ENCODE measurements at places on chromosomes 12 and 14. TPM values are rescaled to one million over a fixed set of nuclear protein-coding genes. Genes with fewer than 3 reads are reported as not detected.

DNA sequence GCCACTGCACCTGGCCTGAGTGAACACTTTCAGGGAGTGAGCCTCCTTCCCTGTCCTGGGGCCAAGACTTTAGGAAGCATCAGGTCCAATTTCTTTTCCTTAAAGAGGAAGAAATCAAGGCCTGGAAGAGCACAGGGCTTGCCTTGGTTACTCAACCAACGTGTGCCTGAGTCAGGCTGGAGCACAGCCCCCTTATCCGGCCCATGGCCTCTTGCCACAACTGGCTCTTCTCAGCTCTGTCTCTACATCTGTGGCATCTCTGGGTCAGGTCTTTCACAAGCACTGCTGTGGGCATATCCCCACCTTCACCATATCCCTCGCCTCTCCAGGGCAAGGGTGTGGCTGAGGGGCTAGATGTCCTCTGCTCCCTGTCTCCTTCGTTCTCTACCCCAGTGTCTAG lies 6.8 kb downstream of the MYH6 start:
- DNase-seq, result no peak

DNA sequence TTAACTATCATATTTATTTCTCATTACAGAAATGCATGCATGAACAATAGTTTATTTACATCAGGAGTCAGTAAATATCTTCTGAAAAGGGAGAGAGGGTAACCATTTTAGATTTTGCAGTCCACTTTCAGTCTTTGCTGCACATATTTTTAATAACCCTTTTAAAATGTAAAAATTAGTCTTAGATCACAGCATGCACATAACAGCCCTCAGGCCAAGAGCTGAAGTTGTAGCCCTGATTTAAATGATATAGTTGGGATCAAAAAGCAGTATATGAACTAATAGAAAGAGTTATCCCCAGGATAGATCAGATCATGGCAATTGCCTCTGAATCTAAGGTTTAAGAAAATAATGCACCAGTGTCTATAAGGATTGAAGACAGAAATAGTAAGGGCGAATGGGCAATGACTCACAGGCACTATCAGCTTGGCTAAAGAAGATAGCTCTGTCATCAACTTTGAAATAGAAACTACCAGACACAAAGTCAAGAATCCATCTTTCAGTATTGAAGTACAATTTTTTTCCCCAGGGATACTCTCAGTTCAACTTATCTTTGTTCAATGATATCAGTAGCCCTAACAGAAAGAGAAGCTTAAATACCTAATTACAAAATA lies 13.1 kb upstream of the CLEC7A start:
- no peak for DNase-seq

- DNase-seq, result no peak
Observed at GRCh38 chr14:81728447-81728846, 194.8 kb upstream of the SEL1L start.

DNA sequence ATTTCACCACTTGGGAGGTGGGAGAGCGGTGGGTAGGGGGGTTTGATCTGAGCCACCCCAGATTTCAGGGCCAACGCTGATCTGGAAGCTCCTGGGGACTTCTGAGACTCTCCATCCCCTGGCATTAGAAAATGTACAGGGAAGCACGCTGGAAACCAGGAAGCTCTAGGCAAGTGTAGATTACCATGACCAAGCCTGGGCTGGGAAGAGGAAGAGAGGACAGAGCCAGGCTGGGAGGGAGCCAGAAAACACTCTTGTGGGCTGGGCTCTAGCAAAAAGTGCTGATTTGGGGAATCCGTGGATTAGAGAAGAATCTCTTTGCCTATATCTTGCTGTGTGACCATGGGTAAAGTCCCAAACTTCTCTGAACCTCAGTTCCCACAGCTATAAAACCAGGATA lies 236.7 kb downstream of the BCL11B start:
- no peak for DNase-seq

TGFB3 gene
- total RNA-seq, result 3.0 TPM

LTA4H gene
- 57.3 TPM for total RNA-seq

Data from activated T-helper 1 cell treated with anti-CD3 and anti-CD28 coated beads, Interleukin-12 subunit alpha, Interleukin-12 subunit beta, Interleukin-2, Interleukin-4 antibody, amounts not matched to agents 30 ng/mL and 10 ng/mL and 1 ng/mL, durations not matched to agents 14 hours and 24 hours and 36 hours (primary cell).